Stimulated activated CD4-positive, alpha-beta T cell treated with anti-CD3 and anti-CD28 coated beads, Interleukin-12 subunit alpha, Interleukin-12 subunit beta, amount 100 ng/mL, for 24 hours (primary cell): ENCODE measurements at places on chromosomes 7 and 10.

- no peak for DNase-seq
Measured at GRCh38 chr7:7486362-7486761, 49.3 kb downstream of the COL28A1 start.

DNA sequence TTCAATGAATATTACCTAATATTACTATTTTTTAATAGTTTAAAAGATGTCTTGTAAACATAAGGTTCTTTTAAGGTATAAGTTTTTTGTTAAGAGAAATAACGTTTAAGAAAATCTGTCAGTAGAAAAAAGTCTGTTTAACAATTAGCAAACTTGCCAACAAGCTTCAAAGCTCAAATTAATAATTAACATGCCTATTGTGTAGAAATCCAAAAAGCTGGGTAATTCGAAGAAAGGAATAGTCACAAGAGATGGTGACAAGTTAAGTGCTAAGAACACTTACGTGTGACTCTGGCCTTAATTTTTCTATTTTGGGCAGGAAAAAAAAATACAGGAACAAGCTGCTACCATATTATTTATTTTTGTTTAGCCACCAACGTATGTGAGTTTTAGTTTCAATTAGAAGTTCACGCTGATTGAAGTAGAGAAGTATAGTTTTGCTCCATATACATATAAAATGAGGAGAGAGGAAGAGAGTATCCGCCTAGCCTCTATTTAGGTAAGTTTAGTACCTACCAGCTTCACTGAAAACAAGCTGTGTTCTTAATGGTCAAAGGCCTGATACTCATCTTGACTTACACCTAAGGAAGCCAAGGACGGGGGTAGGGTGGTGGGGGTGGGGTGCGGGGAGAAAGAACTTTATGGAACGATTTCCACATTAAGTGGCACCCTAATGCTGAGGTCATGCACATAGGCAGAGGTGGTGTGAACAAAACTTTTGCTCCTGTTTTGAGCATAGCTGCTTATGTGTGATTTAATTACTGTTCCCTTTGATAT, 43.4 kb upstream of the AGBL3 start:
- DNase-seq = no peak

GRCh38 chr10:52965509-52965908, 192.9 kb upstream of the MBL2 start:
- no peak for DNase-seq

DNA sequence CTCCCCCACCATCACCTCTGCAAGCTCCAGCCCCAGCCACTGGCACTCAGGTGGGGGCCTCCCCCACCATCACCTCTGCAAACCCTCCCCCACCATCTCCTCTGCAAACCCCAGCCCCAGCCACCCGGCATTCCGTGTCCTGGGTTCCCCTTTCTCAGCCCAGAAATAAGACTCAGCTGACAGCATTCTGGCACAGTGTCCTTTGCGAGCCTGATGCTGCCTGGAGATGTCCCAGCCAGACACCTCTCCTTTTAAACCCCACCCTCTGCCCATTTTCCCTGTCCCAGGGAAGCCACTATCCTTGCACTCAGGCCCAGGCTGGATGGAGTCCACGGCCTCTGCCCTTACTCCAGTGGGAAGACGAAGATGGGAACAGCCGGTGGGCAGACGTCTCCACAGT, 49.8 kb downstream of the ELFN1 start:
- no peak for DNase-seq

- no peak for DNase-seq
Measured at GRCh38 chr7:99762680-99763327, 21.2 kb downstream of the CYP3A4 start.

DNA sequence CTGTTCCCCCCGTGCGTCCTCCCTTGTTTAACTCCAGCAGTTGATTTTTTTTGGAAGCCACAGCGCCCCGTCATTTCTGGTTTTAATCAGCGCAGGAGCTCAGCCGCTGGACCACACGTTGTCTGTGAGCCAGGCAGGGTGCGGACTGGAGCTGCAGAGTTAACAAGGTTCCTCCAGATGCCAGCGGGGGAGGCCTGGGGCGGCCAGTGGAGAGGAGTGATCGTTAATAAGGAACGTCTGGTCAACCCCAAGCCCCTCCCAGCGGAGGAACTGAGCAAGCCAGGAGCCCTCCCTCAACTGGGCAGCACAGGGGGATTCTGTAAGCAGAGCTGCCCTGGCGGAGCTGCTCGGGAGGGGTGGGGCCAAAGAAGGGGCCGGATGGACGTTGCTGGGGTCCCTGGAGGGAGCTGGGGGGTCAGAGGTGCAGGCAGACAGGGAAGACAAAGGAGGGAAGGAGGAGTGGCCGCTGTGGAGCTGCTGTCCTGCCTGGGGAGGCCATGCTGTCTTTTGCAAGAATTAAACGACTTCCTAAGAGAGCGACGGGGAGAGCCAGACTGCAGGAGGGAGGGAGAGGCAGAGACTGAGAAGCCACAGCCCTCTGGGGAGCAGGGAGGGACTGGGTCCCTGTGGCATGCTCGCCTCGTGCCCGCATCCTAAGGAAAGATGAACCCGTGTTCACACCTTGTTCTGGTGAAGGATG, 537.1 kb upstream of the FOXK1 start:
- no peak for DNase-seq

DNA sequence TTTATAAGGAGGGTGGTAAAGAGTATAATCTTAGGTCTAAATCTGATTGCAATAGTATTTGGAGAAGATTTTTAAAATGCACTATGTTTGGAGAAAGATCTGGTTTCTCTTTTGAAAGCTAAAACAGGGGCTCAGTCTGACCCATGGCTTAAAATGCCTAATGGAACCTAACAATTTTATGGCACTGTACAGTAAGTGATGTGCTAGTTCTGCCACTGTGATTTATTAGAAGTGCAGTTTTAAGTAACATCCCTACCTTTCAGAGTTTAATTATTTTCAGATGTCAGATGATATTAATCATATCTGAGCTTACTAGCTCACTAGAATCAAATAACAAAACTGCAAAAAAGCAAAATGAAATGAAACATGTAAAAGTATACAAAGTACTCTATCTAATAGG, 514.7 kb upstream of the KCND2 start:
- DNase-seq = no peak

GRCh38 chr10:86205306-86206239, 161.0 kb downstream of the GRID1 start:
- no peak for DNase-seq

DNA sequence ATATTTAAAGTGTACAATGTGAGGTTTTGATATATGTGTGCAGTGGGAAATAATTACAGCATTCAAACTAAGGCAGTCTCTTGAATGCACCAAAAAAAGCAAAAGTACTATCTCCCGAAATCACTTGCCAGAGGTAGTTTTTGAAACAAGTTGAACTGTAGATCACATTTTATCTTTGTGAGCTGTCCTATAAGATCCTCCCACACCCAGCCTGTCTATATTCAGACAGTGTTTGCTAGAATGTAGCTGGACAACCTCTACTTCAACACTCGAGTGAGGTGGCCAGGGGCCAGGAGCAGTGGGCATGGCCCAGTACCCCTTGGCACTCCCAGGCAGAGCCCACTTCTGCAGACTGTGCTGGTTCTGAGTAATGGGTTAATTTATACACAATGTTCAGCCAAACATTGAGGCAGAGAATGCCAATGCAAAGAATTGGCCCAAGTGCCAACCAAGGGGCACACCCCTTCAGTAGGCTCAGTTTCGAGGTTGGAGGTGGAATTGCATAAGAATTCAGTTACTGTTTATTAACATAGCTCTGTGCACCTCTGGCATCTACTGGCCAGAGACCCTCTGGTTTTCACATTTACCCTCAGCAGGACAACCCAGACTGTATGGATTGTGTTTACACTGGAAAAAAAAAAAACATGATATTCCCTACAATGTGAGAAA, 70.5 kb downstream of the AHR start:
- no peak for DNase-seq

- no peak for DNase-seq
Measured at GRCh38 chr7:73995330-73995729, 32.6 kb upstream of the ELN start.

- no peak for DNase-seq
Measured at GRCh38 chr10:76915316-76915715, 722.3 kb downstream of the KCNMA1 start.

DNA sequence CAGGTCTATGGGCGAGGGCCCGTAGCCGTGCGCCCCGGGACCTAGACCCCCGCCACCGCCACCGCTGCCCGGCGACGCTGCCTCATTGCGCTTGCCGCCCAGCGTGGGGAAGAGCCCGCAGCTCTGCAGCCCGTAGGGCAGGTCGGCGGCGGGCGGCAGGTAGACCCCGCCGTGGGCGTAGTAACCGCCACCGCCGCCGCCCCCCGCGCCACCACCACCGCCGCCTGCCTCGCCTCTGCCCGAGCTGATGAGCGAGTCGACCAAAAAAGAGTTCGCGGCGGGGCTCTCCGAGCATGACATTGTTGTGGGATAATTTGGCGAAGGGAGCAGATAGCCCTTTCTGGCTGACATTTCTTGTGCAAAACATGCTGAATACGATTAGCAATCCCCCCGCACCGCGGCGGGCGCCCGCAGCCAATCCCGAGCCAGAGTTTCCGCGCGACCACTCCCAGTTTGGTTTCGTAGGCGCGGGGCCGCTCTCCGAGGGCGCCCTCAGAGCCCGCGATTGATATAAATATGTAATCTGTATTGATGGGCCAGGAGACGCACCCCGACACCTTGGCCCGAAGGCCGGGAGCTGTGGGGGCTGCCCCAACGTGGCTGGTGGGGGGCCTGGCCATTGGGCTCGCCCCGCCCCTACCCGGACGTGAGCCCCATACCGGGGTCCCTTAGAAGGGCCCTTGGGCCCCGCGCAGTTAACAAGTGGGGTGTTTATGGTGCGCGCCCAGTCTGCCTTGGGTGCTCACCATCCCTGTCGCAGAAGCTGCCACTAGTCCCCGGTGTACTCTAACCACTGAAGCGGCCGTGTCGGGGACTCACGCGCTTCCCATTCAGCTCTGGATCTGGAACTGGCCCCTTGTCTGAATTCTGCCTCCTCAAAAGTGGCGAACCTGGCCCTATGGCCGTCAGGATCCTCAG, at the start of gene HOXA10:
TSS of gene HOXA10 (minus strand) at position 365 of the 918 bp plus-strand sequence. CDS start at position 351, 14 bp downstream.
- no peak for DNase-seq

DNA sequence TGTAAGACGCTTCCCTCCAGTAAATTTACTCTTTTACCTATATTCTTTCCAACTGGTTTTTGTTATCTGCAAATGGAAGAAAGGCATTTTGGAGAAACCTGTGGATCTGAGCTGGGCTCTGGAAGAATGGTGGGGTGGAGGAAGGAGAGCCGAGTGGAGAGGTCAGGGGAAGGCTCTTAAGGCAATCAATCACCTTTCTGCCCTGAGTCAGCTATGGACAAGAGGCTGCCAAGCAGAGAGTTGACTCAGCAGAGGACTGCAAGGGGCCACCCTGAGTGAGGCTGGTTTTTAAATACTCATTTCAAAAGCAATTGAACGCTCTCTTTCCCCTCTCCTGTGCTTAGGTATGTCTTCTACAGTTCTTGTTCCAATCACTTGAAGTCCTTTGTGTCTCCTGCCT, 81.8 kb downstream of the SPAG6 start:
- DNase-seq = no peak

GRCh38 chr7:142760071-142760642, 10.6 kb upstream of the PRSS2 start:
- DNase-seq = no peak

DNA sequence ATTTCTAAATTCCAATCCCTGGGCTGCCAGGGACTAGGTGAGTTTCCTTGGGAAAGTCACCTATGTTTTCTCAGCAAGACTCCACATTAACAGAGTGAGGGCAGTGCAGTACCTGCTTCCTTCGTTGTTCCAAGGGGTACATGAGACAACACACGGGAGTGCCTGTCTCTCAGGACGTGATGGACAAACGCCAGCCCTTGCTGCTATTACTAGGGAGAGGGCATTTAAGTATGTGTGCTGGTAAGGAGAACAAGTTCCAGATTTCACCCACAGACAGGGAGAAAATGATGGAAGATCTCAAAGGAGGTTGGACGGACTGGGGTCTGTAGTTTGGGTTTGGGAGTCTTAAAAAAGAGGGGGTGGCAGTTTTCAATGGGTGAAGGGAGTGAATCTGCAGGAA, 195.7 kb downstream of the HERPUD2 start:
- no peak for DNase-seq

GRCh38 chr10:114103284-114103683, 59.6 kb downstream of the ADRB1 start:
- DNase-seq = no peak

- no peak for DNase-seq
Measured at GRCh38 chr7:8232999-8233847, 28.7 kb downstream of the ICA1 start.
